Activated CD4-positive, alpha-beta T cell treated with anti-CD3 and anti-CD28 coated beads, Interleukin-2, amount 10 ng/mL, durations not matched to agents 7 days and 5 days (primary cell): ENCODE measurements at places on chromosomes 4 and X. TPM values are rescaled to one million over a fixed set of nuclear protein-coding genes. Genes with fewer than 3 reads are reported as not detected.

DNA sequence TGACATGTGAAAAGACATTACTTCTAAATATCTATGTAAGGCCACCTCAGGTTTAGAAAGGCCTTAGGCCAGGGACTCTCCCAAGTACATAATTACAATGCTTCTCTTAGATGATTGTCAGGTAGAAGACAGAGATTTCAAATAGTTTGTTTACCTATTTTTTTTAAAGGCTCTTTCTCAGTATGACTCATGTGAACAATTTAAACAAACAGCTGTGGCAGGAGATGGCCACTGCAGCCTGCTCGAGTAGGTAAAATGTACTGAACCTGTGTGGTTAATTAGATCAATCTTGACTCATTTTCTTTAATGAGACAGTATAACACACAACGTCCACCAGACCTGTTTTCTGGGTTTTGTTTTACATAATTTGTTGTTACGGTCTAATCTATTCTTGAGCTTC is 50.2 kb downstream of the LEF1 start:
- H3K36me3 ChIP-seq: peaks cover 76% of the 10 kb centered on the region
- peaks cover 91% of the 10 kb centered on the region for H3K4me1 ChIP-seq
- H3K27me3 ChIP-seq: no peaks in the 10 kb centered on the region
- DNase-seq: peak; percentile 49
- peak overlapping the region; percentile 91 for H3K27ac ChIP-seq
- H3K4me3 ChIP-seq: peak overlapping the region; percentile 58

DNA sequence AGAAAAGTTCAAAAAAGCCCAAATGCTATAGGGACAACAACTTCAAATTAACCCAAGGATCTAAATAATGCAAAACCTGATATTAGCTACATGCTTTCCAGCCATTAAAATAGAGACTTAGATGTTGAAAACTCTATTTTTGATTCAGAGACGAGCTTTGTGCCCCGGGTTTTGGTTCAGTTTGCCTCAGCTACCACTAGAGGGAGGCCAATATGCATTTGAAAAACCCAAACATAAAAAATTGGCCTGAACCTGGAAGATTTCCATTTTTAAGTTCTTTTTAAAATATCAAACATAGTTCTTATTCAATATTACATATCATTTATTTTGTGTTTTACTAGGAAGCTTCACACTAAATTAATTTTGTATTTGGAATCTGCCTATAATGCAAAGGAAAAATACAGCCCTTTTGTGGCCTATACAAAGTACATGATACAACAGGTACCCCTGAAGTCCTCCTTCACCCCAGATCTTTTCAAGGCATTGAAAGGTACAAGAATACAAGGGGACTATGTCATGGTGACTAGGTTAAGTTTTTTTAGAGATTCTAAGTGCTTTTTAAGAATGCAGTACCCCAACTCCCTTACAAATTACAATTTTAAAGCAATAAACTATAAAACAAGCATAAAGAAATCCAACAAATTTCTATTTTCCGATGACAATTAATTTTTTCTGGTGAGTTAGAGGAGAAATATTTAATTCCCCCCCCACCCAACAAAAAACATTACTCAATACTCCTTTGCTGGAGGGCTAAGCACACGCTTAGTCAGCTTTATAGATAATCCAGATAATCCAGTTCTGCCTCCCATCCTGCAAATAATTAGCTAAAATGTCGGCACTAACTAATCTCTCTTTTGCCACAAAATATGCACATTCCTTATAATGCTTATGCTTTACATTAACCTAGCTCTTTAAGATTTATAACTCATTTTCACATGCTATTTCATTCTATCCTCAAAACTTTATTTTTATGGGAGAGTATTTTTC is 97.7 kb upstream of the PTPN13 start:
- H3K36me3 ChIP-seq: no peaks in the 10 kb centered on the region
- DNase-seq: peak; percentile 42
- H3K4me3 ChIP-seq: no peak overlapping the region
- peaks cover 2% of the 10 kb centered on the region for H3K27me3 ChIP-seq

DNA sequence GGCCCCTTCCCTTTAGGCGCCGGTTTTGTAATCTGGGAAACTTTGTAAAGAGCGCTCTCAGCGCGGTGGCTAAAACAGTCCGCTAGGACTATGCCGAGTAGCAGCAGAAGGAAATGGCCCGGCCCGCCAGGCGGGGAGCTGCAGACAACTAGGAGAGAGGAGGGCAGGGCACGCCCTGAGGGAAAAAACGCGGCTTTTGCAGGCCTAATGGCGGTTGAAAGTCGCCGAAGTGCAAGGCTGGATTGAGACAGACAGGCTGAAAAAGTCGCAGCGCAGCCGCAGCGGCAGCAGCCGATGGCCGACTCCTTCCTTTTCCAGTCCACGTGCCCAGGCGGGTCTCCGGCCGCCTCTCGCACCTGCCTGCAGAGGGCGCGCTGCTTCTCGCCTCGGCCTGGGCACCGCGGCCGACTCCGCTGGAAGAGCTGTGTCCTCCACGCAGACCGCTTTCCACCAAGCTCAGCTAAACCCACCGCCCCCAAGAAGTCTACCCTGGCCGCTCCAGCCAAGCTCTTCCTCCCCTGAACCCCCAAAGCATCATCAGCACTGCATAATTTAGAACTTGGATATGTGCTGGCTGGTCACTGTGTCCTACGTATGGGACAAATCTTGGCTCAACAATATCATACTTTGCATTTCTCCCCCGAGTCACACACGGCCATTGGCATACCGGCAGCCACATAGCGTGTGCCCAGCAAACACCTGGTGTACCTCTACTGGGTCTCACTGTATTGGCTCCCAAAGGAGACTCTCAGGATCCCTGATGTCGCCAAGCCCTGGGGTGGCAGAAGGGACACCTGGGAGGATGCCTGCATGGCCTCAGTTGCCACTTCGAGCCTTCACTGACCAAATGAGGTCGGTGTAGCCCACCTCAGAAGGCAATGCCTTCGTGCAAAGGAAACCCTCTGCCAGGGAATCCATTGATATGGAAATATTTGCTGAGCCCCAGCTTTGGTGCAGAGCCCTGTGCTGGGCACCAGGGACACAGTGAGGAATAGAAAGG is 14.5 kb downstream of the SLC25A5 start:
- H3K27me3 ChIP-seq: no peaks in the 10 kb centered on the region
- peaks cover 11% of the 10 kb centered on the region for H3K4me1 ChIP-seq
- no peaks in the 10 kb centered on the region for H3K36me3 ChIP-seq
- peak overlapping the region; percentile 63 for H3K4me3 ChIP-seq
- H3K27ac ChIP-seq: peak overlapping the region; percentile 86

- DNase-seq: no peak
- H3K27ac ChIP-seq: peak overlapping the region; percentile 50
- H3K4me3 ChIP-seq: peak overlapping the region; percentile 81
- no peaks in the 10 kb centered on the region for H3K27me3 ChIP-seq
- peaks cover 30% of the 10 kb centered on the region for H3K36me3 ChIP-seq
These were observed 2.0 kb downstream of the CHST7 start for GRCh38 chrX:46575586-46575985.

DNA sequence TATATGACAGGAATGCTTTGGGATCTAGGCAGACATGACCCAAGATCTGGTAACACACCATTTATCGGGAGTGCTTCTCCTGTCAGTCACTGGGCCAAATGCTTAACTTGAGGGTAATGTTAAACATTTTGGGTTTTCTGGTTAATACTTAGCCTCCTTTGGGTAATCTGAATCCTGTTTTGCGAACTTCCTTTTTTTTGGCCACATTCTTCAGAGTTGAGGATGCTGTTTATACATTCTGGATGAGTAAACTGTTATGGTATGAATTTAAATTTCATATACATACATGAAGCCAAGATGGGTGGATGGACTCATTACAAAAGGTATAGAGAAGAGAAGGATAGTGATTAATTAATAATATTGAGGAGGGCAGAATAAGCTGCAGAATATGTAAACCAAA is 36.1 kb downstream of the MID1IP1 start:
- H3K36me3 ChIP-seq: no peaks in the 10 kb centered on the region
- H3K4me1 ChIP-seq: peaks cover 2% of the 10 kb centered on the region
- no peak overlapping the region for H3K4me3 ChIP-seq
- no peaks in the 10 kb centered on the region for H3K27me3 ChIP-seq
- DNase-seq: no peak

DNA sequence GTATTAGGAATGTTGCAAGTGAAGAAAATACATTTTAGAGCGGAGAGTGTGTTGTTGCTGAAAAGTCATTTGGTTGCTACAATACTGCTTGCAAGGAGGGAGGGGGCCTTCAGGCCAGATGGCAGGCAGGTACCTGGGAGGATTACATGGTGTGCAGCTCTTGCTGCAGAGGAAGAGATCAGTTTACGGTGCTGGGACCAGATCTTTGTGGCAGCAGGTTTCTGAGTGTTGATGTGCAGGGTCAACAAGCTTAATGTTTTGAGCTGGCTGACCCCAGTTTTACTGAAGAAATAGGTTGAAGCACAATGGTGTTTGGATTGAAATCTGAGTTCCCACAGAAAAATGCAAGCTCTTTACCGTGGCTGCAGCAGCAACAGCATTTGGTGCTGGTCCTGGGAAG is 96.4 kb upstream of the DDIT4L start:
- H3K36me3 ChIP-seq: no peaks in the 10 kb centered on the region
- H3K4me3 ChIP-seq: no peak overlapping the region
- no peak for DNase-seq
- no peak overlapping the region for H3K27ac ChIP-seq
- H3K4me1 ChIP-seq: no peaks in the 10 kb centered on the region

DNA sequence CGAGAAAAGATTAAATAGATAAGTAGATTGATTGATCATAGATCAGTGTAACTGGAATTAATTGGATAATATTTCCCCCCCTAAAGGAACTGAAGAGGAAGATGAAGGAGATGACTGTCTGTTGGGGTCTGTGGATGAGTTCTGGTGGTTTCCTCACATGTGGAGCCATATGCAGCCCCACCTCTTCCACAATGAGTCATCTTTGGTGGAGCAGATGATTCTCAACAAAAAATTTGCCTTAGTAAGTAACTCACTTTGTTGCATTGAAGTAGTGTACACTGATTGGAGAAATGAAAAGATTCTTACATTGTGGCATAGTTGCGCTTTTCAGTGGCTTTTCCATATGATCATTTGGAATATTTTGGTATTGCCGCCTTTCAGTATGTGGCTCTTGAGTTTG is 80.4 kb downstream of the NDST3 start:
- H3K36me3 ChIP-seq: no peaks in the 10 kb centered on the region
- H3K4me3 ChIP-seq: no peak overlapping the region
- H3K27me3 ChIP-seq: peaks cover 3% of the 10 kb centered on the region
- no peak overlapping the region for H3K27ac ChIP-seq
- no peak for DNase-seq

DNA sequence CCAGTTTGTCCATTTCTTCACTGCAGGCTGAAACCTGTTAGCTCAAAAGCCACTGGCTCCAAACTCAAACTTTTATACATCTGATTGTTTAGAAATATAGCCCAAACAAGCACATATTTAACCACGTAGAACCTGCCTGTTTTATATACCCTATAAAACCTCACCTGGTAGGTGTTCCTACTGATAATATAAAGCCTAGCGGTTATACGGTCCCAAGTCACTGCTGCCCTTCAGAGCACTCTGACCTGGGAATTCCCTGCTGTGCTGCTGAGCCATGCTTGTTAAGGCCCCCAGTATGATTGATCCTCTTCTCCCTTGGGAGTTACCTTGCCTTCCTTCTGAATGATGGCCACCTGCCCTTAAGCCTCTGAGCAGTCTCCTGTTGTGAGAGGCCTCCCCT is 432.8 kb upstream of the LCORL start:
- no peaks in the 10 kb centered on the region for H3K4me1 ChIP-seq
- H3K36me3 ChIP-seq: no peaks in the 10 kb centered on the region
- no peaks in the 10 kb centered on the region for H3K27me3 ChIP-seq
- no peak overlapping the region for H3K27ac ChIP-seq
- no peak for DNase-seq
- no peak overlapping the region for H3K4me3 ChIP-seq

GRCh38 chr4:187814737-187815465 is 180.7 kb upstream of the ZFP42 start:
- no peaks in the 10 kb centered on the region for H3K4me1 ChIP-seq
- H3K4me3 ChIP-seq: no peak overlapping the region
- no peaks in the 10 kb centered on the region for H3K36me3 ChIP-seq
- H3K27ac ChIP-seq: peak overlapping the region; percentile 60
- DNase-seq: no peak

DNA sequence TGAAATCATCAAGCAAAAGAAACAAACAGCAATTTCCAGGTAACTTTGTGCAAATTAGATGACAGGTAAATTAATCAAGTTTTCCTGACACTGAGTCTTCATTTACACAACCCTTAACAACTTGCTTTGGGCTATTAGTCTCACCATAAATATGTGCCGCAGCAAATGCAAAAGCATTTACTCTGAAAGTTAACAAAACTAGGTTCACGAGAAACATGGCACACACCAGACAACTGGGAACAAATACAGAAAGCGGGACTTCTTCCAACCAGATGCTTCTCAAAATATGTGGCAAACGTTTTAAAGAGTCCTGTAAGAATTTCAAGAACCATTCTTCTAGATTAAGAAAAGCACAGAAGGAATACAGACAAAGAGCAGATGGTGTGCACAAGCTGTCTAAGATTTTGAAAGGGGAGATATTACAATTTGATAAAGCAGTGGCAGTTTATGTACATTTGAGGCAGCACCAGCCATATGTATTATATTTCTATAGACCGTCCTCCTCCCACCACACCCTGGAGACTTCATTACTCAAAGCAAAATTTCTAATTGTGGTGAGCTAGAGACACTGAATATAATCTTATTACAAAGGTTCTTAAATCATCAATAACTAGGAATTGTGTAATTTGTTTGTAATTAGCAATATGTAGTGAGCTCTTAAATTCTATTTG is 192.5 kb upstream of the ADAMTS3 start:
- no peak overlapping the region for H3K27ac ChIP-seq
- H3K27me3 ChIP-seq: no peaks in the 10 kb centered on the region
- no peak for DNase-seq
- H3K36me3 ChIP-seq: no peaks in the 10 kb centered on the region

DNA sequence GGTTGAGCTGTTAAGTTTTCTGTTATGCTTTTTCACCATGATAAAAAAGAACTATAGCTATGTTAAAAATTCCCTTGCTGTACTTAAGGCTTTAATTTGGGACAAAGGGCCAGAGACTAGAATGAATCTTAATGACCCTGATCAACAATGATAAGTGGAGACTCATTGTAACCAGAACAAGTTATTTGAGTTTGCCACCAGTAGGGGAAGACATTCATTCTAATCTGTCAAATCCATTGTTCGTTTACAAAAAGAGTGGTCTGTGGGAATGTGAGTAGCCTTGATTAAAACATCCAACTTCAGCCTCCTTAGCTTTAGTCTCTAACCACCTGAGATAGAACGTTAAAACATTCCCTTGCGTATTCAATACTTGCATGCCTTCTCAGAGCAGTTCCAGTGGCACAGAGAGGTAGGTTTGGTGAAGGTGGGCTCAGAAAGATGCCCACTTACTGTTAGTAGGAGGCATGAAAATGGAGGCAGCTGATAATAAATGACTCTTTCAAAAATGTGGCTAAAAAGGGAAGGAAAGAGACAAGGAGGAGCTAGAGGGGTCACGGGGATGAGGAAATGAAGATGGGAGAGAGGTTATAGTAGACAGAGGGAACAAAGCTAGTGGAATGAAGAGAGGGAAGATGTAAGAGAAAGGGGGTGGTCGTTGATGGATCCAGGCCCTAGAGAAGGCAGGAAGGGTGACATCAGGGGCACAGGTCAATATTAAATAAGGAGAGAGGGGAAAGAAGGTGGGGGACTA is 66.2 kb downstream of the EGF start:
- peaks cover 2% of the 10 kb centered on the region for H3K4me1 ChIP-seq
- no peak overlapping the region for H3K4me3 ChIP-seq
- H3K27me3 ChIP-seq: peaks cover 28% of the 10 kb centered on the region
- DNase-seq: no peak
- H3K36me3 ChIP-seq: no peaks in the 10 kb centered on the region

The CITED1 gene
- total RNA-seq: not detected

The ARX gene
- not detected for total RNA-seq

The IL9R gene
- 24.2 TPM for total RNA-seq

The CXorf49 gene
- not detected for total RNA-seq

The SMR3B gene
- not detected for total RNA-seq

The CRMP1 gene
- 0.12 TPM for total RNA-seq

The SH3D19 gene
- not detected for total RNA-seq

The MXRA5 gene
- not detected for total RNA-seq
